ENCODE measurements at places on chromosomes 1 and 21. TPM values are rescaled to one million over a fixed set of nuclear protein-coding genes. Genes with fewer than 3 reads are reported as not detected.

OLIG2 gene
- not detected for total RNA-seq

RIPPLY3 gene
- total RNA-seq, result 0.55 TPM

VWA5B1 gene
- total RNA-seq, result not detected

KAZN gene
- 4.7 TPM for total RNA-seq

PDPN gene
- total RNA-seq, result not detected

C4BPA gene
- total RNA-seq, result 0.67 TPM

KCNJ10 gene
- total RNA-seq, result not detected

LRRC8C gene
- total RNA-seq, result 12.1 TPM

BLACAT1 gene
- total RNA-seq, result not detected

ELAVL4 gene
- total RNA-seq, result not detected

CTTNBP2NL gene
- 6.2 TPM for total RNA-seq

TNN gene
- total RNA-seq, result not detected

C1orf52 gene
- 19.7 TPM for total RNA-seq

HECTD3 gene
- total RNA-seq, result 19.2 TPM

UBE2U gene
- total RNA-seq, result not detected

KIF1B gene
- 16.0 TPM for total RNA-seq

INKA2 gene
- 2.3 TPM for total RNA-seq

TTLL7 gene
- 3.6 TPM for total RNA-seq

LCA5L gene
- 1.6 TPM for total RNA-seq

FAM76A gene
- total RNA-seq, result 6.7 TPM

LRRC38 gene
- total RNA-seq, result 0.06 TPM

TEX38 gene
- total RNA-seq, result not detected

VCAM1 gene
- total RNA-seq, result not detected

LCE1B gene
- not detected for total RNA-seq

PTBP2 gene
- total RNA-seq, result 9.3 TPM

SLC1A7 gene
- 0.04 TPM for total RNA-seq

Data from A549 treated with dexamethasone at 1 μM for 4 hours (cell line).